ENCODE measurements at places on chromosomes 7 and 10.

GRCh38 chr10:54585572-54585971 is 215.5 kb downstream of the PCDH15 start:
- no peak overlapping the region for H3K4me3 ChIP-seq
- no peak for DNase-seq
- H3K36me3 ChIP-seq = no peaks in the 10 kb centered on the region
- no peak overlapping the region for H3K27ac ChIP-seq
- H3K27me3 ChIP-seq = no peaks in the 10 kb centered on the region
- no peaks in the 10 kb centered on the region for H3K4me1 ChIP-seq

DNA sequence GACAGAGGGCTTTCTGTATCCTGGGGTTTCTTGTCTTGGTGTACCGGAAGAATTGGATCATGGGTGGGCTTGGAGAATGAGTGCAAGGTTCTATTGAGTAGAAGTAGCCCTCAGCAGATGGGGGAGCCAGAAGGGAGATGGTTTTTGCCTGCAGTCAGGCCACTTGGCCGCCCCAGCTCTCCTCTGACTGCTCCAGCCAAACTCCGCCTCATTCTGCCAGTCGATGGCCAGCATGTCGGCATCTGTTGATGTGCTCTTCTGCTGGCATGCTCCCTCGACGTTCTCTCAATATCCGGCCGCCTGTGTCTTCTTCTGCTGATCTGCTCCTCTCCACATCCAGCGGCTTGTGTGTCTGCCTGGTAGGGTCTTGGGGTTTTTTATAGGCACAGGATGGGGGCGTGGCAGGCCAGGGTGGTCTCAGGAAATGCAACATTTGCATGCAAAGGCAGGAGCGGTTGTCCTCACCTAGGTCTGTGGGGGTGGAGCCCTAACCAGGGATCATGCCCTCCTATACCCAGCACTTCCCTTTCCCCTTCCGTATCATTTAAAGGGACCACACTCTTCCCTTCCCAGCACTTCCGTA is 40.2 kb upstream of the TNS3 start:
- peaks cover 1% of the 10 kb centered on the region for H3K4me1 ChIP-seq
- DNase-seq = no peak
- H3K27me3 ChIP-seq = no peaks in the 10 kb centered on the region
- no peak overlapping the region for H3K4me3 ChIP-seq

DNA sequence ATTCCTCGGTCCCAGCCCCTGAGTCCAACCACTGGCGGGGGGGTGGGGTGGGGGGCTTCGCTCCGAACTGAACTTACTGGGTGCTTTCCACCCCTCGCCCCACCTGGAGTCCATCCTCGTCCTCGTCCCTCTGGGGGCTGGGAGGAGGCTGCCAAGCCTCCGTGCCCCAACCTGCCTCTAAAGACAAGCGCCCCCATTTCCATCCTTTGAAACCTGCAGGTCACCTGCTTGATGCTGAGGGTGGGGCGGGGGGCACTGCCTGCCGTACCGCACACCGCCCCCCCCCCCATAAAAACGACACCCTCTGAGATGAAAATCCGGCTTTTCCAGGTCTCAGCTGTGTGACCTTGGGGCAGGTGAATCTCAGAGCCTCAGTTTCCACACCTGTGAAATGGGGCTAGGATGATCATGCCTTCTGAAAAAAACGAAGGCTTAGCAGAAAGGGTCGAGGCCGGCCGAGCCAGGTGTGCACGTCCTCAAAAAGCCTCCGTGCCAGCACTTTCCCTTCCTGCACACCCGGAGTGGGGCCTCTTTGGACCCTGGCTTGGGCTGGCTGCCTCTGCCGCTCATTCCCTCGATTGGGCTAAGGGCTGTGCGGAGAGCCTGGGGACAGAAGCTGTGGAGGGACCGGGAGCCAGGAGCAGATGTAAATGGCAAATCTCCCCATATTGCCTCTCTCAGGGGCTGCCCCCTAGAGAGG is 967 bp downstream of the ELFN1 start:
- peak overlapping the region; percentile 61 for H3K4me3 ChIP-seq
- H3K27me3 ChIP-seq = peaks cover 36% of the 10 kb centered on the region
- DNase-seq = no peak
- no peak overlapping the region for H3K27ac ChIP-seq

DNA sequence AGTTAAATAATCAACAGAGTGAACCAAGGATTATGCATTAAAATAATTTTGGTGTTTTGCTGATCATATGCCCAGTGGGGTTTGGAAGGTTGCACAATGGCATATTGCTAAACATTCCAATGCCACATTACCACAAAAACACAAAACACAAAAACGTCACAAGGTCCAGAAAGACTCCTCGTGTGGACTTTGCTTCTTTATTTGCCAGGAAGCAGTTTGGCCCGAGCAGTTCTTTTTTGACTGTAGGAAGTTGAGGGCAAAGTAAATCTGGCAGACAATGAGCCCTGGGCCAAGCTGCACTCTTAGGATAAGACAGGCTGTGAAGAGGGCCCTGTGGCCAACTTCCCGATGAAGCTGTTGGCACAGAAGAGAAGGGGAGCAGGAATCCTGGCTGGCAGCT is 39.2 kb upstream of the SLC35B4 start:
- H3K27me3 ChIP-seq = no peaks in the 10 kb centered on the region
- no peak for DNase-seq
- no peaks in the 10 kb centered on the region for H3K4me1 ChIP-seq
- H3K36me3 ChIP-seq = no peaks in the 10 kb centered on the region
- H3K27ac ChIP-seq = no peak overlapping the region

DNA sequence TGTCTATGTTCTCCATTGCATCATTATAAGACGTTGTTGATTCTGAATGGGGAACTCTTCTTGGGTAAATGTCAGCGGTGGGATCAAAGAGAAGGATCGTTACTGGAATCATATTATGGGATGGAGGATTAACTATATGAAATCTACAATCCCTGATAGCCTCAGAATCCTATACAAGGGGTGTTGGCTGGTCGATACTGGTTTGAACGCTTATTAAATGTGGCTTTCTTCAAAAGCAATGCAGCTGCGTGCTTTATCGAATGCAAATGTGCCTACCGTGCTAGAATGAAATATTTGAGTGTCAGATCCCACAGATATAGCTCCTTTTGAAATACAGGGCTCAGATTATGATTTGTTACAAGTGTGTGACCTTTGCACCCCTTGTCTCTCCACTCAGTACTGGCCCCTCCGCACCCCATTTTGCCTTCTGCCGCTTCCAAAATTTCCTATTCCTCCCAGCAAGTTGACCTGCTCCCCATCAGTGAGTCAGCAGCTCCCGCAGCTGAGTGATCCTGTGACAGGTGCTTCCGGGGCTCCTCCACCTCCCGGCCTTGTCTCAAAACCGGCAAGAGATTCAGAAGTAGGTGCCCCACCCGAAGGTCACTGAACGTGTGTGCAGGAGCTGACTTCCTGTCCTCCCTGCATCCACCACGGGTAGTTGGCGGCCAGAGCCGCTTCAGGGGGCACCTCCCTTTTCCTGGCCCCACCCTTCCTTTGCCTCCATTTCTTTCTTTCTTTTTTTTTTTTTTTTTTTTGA is 76.6 kb downstream of the PTPRE start:
- H3K36me3 ChIP-seq = no peaks in the 10 kb centered on the region
- no peak for DNase-seq
- no peak overlapping the region for H3K4me3 ChIP-seq
- no peaks in the 10 kb centered on the region for H3K27me3 ChIP-seq
- no peaks in the 10 kb centered on the region for H3K4me1 ChIP-seq

DNA sequence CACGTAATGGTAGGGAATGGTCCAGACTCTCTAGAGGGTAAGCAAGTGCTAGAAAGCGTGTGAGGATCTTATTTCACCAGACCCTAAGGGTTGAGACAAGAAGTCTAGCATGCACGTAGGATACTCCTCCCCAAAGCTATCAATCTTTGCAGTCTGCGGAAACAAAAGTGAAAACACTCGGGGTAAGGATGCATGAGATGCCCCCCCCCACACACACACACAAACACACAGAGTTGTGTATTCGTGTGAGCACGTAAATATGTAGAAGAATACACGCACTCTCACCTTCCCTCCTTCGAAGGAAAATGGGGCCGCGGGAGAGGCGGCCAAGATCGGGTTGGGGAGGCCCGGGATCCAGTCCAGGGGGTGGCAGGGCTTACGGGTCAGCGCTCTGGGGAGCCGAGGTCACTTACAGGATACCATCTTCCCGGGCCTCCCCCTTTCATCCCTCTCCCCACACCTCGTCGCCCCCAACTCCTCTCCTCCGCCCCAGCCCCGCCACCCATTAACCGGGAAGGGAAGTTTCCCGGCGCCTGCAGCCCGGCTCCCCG is 455 bp downstream of the CUL2 start:
- no peaks in the 10 kb centered on the region for H3K27me3 ChIP-seq
- H3K27ac ChIP-seq = no peak overlapping the region
- peak overlapping the region; percentile 83 for H3K4me3 ChIP-seq
- H3K36me3 ChIP-seq = no peaks in the 10 kb centered on the region
- H3K4me1 ChIP-seq = no peaks in the 10 kb centered on the region

DNA sequence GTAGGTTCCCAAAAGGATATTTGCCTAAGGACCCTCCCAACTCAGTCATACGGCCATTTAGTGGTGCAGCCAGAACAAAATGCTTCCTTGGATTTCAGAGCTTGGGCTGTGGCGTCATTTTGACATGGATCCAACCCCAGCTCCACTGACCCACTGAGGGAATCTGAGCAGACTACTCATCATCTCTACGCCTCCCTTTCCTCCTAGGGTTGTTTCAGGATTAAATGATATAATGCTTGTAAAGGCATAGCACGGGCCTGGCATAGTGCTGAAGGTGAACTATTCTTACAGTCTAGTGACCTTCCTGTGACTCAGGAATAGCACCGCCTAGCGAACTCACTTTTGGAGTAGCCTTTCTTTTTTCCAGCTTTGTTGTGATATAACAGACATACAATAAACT is 70.3 kb upstream of the LOXL4 start:
- no peaks in the 10 kb centered on the region for H3K27me3 ChIP-seq
- H3K36me3 ChIP-seq = no peaks in the 10 kb centered on the region
